ENCODE measurements at places on chromosomes 11 and 22.
A peak's percentile ranks its signal among the peaks of the same experiment; 100 is the strongest.

- DNase-seq: peak; percentile 81
Observed at GRCh38 chr11:100930185-100930778, 199.3 kb downstream of the PGR start.

DNA sequence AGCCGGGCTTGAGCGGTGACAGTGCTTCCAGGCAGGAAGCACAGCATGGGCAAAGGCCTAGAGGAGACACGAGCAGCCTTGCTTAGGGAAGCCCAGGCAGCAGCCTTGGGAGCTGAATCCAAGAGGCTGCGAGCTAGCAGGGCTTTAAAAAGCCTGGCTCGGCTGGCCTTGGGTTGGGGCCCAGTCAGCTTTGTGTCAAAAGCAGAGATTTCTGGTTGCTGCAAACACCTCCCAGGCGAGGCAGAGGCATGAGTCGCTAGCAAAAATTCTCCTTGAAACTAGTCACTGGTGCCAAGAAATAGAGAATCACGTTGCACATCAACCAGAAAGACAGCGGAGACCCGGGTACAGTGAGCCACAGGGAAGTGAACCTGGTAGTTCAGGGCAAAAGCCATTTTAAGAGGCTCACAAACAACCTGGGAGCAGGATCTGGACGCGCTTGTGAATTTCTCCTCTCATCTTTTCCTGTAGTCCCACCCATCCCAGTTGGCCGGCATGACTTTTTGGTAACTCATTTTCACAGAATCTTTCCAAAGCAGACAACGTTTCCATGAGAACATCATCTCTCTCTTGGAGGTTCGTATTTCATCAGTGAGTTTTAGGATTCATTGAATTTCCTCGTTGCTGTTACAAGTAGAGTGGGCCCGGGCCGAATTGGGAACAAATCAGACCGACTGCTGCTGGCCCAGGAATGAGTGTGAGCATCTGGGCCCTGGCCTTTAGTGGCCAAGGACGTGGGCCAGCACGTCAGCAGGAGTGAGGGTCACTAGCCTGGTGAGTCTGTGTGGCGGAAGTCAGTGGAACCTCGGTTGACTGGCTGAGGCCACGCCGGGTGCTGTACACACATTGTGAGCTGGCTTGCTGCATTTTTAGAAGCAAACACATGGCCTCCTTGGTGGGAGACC is 16.4 kb upstream of the FGF4 start:
- peak; percentile 66 for DNase-seq

DNA sequence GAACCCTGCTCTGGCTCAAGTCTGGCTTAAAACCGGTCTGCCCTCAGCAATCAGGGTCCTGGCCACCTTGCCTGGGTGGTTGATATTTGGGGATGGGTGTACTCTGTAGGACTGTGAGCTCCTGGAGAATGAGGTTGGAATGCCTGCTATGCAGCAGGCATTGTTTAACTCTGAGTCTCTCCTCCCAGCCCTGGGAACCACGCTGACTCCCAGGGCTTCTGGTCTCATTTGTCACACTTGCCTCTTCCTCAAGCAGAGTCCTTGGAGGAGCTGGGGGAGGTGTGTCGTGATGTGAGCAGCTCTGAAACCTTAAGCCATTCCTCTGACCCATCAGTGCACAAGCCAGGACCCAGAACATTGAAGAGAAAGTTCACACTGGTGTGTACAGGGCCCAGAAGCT is 340.1 kb downstream of the MN1 start:
- DNase-seq: peak; percentile 98

GRCh38 chr11:1510928-1511327 is 24.3 kb upstream of the MOB2 start:
- no peak for DNase-seq

DNA sequence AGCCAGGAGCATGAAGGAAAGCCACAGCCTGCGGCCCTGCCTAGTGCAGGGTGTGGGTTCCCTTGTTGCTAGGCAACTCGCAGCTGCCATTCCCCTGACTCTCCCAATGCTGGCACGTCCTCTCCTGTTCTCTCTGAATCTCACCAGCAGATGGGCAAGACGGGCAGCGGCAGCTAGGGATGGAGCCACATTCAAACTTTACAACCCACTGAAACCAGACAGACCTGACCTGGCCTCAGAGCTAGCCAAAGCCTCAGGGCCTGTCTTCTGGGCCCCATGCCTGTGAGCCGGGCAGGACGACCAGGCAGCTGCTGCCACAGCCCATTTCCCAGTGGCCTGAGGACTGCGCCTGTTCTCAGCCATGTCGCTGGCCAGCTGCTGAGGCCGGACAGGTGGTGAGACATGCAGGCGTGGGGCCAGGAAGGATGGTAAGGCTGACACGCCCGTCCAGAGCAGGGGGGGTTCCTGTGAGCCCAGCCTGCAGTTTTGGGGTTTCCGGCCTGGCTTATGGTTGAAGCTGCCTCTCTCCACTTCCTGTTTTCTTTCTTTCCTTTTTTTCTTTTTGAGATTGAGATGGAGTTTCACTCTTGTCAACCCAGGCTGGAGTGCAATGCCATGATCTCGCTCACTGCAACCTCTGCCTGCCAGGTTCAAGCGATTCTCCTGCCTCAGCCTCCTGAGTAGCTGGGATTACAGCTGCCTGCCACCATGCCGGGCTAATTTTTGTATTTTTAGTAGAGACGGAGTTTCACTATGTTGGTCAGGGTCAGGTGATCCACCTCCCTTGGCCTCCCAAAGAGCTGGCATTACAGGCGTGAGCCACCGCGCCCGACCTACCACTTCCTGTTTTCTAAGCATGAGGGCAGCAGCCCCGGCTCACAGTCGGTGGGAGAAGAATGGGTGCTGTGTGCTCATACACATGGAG is 4.1 kb downstream of the SUN2 start:
- DNase-seq: no peak

GRCh38 chr11:57473285-57473841 is 13.0 kb downstream of the RTN4RL2 start:
- no peak for DNase-seq

- no peak for DNase-seq
Observed at GRCh38 chr11:6156628-6157359, 13.3 kb downstream of the OR52B2 start.

- peak; percentile 57 for DNase-seq
Observed at GRCh38 chr11:29318134-29318845, 698.5 kb downstream of the KCNA4 start.

- DNase-seq: peak; percentile 78
Observed at GRCh38 chr11:69131644-69132300, 24.0 kb upstream of the SMIM38 start.

DNA sequence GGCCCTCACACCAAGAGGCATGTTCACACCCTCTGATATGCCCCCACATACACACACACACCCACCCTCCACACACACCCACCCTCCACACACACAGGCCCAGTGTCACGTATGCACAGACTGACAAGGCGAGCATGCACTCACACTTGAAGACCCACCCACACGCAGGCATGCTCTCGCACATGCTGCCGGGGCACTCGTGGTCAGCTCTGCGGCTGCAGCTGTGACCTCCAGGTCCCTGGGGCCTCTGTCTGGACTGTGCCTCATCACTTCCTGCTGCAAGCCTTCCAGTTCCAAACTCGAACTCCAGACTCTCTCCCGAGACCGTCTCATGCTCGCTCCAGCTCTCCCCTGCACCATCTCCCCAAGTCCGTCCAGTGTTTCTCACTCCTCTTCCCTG is 9.5 kb downstream of the DCHS1 start:
- DNase-seq: peak; percentile 82

DNA sequence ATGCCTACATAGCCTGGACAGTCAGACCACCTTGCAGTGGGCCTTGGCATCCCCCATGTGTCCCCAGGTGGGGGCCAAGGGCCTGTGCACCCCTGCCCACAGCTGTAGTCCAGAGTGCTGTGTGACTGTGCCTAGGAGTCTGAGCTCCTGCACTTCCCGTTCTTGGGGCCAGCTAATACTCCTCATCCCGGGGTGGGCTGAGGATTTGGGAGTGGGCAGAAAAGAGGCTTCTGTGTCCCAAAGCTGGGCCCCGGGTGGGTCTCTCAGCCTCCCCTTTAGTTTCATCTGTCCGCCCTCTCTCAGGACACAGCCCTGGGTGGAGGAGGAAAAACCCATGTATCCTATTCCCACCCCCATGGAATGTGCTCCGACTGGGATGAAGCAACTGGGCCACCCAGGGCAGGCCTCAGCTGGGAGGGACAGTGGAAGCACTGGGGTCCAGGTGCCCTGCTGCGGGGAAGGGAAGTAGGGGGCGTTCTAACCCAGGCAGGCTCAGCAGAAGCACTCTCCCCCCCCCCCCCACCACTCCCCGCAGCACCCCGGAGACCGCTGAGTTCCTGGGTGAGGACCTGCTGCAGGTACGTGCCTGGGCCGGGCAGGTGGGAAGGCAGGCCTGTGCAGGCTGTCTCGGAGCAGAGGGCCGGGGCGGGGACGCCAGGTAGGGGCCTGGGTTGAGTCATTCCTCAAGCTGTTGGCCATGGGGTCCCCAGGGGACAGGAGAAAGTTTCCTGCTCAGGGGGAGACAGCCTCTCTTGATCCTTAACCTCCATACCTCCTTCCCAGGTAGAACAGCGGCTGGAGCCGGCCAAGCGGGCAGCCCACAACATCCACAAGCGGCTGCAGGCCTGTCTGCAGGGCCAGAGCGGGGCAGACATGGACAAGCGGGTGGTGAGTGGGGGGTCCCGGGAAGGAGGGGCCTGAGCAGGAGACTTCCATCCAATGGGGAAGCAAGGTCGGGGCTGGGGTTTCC is 1.4 kb downstream of the SH3BP1 start:
- no peak for DNase-seq

GRCh38 chr11:69218946-69219720 is 63.4 kb downstream of the SMIM38 start:
- DNase-seq: no peak

- no peak for DNase-seq
Observed at GRCh38 chr11:47445840-47446239, 3.1 kb downstream of the RAPSN start.

DNA sequence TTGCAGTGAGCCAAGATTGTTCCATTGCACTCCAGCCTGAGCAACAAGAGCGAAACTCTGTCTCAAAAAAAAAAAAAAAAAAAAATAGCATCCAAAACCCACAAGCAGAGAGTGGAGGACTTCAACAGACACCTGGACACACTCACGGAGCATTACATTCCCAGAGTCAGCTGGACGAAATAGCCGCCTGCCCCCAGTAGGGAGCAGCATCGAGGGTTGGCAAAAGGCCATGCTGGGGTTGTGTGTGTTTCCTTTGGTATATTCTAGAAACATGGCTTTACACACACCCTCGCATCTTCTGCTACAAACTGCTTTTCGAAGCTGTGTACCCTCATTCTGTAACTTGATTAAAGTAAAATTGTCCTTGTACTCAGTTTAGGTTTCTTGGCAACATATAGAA is 5.3 kb downstream of the ADA2 start:
- DNase-seq: peak; percentile 26

DNA sequence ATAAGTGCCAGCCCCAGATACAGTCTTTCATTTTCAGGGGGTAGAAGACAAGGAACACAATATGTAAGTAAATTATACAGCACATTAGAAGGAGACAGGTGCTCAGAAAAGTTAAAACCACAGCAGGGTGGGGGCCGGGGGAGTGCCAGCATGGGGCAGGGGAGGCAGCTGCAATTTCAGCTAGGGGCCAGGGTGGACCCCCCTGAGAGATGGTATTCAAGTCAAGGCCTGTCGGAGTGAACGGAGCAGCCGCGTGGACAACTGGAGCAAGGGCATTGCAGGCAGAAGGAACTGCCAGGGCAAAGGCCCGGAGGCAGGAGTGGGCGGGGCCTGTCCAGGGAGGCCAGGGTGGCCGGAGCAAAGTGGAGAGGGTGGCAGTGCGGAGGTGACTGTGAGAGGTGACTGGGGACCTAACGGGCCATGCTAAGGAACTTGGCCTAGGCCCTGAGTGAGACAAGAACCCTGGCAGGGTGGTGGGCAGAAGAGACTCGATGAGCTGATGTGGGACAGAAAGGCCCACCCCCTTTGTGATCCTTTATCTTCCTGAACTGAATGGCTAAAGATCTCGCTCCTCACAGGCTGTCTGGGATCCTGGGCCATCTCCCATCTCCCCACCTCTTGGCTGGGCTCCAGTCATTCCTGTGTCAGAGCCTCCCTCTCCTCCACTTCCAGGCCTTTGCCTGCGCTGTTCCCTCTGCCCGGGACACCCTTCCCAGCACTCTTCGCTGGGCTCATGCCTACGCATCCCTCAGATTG is 22.4 kb upstream of the FLRT1 start:
- DNase-seq: no peak

DNA sequence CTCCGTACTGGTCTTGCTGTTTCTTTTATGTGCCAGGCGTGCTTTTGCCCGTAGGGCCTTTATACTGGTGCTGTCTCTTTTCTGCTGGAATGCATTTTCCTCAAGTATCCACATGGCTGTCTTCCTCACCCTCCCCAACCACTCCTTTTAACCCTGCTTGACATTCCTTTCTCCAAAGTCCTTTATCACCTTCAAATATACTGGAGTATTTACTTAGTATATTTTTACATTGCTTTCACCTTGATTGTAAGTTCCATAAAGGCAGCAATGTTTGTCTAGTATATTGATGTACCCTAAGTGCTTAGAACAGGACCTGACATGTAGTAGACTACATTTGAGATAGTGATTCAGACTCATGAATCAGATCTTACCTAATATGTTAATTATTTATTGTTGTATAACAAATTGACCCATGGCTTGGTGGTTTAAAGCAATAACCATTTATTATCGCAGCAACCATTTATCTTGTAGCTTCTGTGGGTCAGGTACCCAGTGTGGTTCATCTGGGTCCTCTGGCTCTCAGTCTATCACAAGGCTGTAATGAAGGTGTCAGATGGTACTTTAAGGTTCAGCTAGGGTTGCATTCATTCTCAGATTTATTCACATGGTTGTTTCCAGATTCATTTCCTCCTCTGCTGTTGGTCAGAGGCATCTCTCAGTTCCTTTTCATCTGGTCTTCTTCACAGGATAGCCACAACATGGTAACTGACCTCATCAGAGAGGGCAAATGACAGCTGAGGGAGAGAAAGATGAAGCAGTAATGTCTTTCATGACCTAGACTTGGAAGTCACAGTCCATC is 34.2 kb downstream of the DDX10 start:
- DNase-seq: no peak

GRCh38 chr11:128151338-128151737 is 436.0 kb downstream of the ETS1 start:
- no peak for DNase-seq

DNA sequence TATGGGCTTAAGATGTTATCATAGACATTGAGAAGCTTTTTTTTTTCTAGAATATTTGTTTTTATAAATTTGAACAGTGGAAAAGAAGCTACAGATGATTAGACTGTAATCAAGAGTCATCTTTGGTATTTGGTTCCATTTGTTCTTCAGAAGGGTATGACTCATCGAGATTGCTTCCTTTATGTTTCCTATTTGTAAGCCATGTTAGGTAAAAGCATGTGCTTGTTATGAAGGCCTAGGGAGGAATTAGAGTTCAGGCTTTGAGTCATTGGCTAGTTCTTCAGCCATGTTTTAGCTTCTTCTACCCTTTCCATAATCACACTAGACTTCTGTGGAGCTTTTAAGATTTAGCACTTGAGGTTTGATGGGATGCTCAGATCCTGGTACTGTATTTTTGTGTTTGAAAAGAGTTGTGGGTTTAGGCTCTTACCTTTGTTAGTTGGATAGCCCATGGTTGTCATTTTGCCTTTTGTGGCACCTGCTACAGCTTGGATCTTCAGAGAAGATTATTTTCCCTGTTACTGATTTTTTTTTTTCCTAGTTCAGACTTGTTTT is 44.3 kb downstream of the POLD3 start:
- peak; percentile 95 for DNase-seq

All from ELR (cell line).